ENCODE measurements at places on chromosomes 11 and 22.
A peak's percentile ranks its signal among the peaks of the same experiment; 100 is the strongest.

DNA sequence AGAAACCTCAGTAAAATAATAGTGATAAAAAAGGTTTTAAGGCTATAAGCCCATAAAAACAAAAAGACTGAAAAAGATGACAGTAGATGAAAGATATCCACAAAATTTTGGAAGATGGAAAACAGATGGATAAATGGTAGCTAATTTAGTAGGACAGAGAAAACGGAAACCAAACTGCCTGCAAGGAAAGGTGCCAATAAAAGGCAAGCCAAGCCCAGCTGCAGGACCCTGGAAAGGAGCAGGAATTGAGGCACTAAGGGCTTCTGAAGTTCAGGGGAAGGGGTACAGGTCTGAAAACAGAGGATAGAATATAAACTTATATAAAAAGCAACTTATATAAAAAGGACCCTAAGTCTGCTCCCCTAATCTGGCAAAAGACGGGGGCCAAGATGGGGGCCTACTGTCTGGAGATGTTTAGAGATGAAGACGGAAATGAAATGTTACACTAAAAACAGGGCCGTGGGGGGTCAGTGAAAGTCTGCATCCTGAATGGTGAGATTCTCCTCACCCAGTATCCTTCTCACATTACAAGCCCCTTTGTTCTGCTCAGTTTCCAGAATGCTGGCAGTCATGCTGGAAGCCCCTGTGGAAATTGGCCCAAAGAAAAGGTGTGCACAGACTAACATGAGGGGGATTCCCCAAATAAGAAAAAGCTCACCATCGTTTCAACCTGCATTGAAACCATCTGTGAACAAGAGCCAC is 269.3 kb upstream of the PITPNB start:
- no peak for DNase-seq

- no peak for DNase-seq
Measured at GRCh38 chr11:38547462-38547861, 1949.4 kb upstream of the RAG2 start.

- DNase-seq = no peak
Measured at GRCh38 chr11:35661534-35661933, 1.0 kb upstream of the TRIM44 start.

DNA sequence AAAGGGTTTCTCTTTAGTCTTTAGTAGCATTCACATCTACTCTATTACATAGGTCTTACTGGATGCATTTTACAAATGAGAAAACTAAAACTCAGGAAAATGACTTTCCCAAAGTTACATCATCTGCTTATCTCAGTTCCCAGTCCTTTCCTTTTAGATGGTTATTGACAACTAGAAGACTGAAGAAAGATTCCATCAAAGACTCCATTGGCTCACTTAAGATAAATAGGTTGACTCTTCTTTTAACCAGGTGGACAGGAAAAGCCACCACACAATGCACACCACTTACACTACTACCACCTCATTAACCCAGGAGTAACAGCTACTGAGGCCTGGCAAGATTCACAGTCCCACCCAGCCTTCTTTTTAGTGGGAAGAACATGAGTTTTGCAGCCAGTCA is 123.6 kb downstream of the TRIM44 start:
- DNase-seq = no peak

GRCh38 chr11:10385696-10386095 is 69.4 kb upstream of the AMPD3 start:
- DNase-seq = peak; percentile 76

DNA sequence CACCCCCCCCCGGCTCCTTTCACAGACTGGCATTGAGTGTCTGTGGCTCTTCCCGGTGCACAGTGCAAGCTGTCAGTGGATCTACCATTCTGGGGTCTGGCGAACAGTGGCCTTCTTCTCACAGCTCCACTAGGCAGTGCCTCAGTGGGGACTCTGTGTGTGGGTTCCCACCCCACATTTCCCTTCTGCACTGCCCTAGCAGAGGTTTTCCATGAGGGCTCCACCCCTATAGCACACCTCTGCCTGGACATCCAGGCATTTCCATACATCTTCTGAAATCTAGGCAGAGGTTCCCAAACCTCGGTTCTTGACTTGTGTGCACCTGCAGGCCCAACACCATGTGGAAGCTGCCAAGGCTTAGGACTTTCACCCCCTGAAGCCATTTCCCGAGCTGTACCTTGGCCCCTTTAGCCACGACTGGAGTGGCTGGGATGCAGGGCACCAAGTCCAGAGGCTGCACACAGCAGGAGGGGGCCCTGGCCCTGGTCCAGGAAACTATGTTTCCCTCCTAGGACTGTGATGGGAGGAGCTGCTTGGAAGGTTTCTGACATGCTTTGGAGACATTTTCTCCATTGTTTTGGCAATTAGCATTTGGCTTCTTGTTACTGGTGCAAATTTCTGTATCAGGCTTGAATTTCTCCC is 26.0 kb downstream of the BCL2L13 start:
- no peak for DNase-seq

- no peak for DNase-seq
Measured at GRCh38 chr22:43205748-43206508, 19.0 kb upstream of the TTLL12 start.

DNA sequence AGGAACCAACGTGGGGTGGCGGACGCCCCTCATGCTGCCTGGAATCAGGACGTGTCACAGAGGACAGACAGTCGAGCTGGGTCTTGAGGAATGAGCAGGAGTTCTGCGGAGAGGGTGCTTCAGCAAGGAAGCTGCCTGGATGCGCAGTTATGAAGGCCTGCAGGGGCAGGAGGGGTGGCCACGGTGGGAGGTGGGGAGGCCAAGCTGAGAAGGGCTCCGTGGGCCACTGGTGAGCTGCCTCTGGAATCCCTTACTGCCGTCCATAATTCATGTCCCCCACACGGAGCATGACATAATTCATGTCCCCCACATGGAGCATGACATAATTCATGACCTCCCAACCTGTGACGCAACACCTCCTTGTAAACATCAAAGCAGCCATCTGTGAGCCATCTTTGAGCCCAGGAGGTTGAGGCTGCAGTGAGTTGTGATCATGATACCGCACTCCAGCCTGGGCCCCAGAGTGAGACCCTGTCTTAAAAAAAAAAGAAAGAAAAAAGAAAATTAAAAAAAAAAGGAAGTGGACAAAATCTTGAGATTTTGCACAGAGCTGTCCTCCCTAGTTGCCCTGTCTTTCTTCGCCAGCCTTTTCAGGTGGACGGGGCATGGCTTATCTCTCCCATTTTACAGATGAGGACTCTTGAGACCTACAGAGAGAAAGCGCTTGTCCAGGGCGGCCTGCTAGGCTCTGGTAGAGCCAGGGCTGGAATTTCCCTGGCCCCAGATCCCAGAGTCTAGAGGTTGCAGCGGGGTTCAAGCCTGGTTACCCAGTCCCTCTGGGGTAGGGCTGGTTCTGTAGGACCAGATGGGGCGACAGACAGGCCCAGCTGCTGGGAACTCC is 24.3 kb upstream of the PICK1 start:
- peak; percentile 71 for DNase-seq

- DNase-seq = no peak
Measured at GRCh38 chr11:11312738-11313137, 40.3 kb downstream of the CSNK2A3 start.

DNA sequence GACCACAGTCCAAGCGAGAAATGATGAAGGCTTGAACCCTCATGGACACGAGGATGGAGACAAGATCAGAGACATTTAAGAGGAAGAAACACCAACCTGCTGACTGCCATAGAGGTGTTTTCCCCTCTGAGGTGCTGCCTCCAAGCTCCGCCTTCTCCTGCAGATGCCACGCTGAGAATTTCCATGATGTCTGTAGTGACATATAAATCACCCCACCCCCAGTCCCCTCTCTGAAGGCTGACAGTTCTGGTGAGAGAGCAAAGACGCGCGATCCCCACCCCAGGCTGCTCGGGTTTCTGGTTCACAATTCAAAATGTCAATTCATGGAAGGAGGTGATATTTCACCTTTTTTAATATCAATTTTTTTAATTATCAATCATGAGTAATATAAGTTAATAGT is 28.2 kb downstream of the LRRC32 start:
- DNase-seq = no peak

DNA sequence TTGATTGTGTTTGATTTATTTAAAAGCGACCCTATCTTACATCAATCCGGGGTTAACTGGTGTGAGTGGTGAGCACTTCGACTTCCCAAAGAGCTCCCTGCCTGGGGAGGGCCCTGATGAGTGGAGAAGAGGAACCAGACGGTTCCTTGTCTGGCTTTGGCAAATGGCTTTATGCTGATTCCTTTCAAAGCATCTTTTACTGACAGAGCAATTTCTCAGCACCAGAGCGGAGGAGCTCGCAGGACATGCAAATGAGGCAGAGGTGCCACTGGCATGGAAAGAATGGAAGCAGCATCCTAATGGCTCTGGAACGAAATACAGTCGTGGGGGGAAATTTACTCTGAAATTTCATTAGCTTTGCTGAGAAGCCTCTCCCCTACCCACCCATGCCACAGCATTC is 410.9 kb upstream of the B3GAT1 start:
- no peak for DNase-seq

- DNase-seq = peak; percentile 52
Measured at GRCh38 chr11:10914050-10914449, 56.2 kb upstream of the ZBED5 start.

- DNase-seq = no peak
Measured at GRCh38 chr22:47297261-47298016, 535.0 kb downstream of the TBC1D22A start.

GRCh38 chr11:78085972-78086371 is 6.3 kb upstream of the NDUFC2 start:
- DNase-seq = no peak
